ENCODE measurements at places on chromosomes 6 and 20.

GRCh38 chr6:41757271-41757670, 10.1 kb upstream of the PGC start:
- no peak for DNase-seq

DNA sequence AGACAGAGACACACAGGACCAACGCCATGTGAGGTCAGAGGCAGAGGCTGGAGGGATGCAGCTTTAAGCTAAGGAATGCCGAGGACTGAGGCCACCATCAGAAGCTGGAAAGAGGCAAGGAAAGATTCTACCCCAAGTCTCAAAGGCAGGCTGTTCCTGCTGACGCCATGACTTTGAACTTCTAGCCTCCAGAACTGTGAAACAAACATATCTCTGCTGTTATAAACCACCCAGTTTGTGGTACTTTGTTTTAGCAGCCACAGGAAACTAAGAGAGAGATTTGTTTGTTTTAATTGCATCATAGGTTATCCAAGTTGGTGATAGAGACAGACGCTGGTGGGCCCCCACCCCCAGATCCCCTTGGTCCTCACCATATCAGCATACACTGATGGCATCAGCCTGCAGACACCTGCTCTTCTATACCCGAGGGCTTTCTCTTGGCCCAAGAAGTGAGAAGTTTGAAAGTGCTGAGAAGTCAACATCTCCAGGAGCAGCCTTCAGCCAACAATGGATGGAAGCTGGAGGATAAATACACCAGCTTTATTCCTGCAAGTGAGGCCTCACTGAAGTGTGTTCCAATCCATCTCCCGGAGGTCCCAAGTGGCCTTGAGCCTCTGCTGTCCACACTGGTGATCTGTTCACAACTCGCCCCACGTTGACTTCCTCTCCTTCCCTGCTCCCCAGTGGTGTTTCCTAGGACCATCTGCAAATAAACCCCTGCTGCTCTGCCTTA, 154.7 kb downstream of the BTBD3 start:
- no peak for DNase-seq

DNA sequence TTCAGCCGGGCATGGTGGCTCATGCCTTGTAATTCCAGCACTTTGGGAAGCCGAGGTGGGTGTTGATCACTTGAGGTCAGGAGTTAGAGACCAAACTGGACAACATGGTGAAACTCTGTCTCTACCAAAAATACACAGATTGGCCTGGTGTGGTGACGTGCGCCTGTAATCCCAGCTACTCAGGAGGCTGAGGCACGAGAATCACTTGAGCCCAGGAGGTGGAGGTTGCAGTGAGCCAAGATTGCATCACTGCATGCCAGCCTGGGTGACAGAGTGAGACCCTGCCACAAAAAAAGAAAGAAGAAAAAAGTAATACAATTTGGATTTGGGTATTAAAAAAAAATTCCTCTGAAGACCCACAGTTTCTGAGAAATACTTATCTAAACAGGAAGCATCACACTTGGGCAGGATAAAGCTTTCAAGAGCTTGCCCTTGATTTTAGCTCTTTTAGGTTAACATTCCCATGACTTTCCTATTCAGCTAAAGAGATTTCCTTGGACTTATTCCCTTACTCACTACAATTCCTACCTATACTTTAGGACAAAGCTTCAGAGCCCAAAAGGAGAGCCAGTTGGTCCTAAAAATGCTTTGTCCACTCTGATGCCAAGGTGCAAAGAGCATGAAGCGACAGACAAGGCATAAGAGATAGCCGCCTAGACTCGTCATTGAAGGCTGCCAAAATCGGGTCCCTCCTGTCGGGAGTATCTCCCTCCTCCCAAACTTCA, 1.9 kb downstream of the ELOVL2 start:
- no peak for DNase-seq

DNA sequence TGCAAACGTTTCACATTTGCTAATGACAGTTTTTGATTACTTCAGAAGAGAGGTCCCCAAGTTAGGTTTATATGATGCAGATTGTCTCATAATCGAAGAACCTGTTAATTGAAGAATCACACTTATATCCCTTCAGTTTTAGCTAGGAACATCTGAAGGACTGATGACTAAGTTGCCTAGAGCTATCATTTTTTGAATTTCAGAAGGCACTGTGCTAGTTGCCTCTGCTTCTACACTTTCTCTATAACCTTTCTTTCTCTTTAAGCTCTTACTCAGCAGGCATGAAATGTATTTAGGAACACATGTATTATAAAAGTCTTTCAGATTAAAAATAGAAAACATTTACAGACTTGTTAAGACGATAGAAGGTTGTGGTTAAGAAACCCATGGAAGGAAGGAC, 14.4 kb upstream of the GJE1 start:
- DNase-seq: no peak

- DNase-seq: no peak
Observed at GRCh38 chr20:1757606-1758512, 100.3 kb upstream of the SIRPG start.

GRCh38 chr6:20747991-20748390, 213.7 kb downstream of the CDKAL1 start:
- DNase-seq: no peak

DNA sequence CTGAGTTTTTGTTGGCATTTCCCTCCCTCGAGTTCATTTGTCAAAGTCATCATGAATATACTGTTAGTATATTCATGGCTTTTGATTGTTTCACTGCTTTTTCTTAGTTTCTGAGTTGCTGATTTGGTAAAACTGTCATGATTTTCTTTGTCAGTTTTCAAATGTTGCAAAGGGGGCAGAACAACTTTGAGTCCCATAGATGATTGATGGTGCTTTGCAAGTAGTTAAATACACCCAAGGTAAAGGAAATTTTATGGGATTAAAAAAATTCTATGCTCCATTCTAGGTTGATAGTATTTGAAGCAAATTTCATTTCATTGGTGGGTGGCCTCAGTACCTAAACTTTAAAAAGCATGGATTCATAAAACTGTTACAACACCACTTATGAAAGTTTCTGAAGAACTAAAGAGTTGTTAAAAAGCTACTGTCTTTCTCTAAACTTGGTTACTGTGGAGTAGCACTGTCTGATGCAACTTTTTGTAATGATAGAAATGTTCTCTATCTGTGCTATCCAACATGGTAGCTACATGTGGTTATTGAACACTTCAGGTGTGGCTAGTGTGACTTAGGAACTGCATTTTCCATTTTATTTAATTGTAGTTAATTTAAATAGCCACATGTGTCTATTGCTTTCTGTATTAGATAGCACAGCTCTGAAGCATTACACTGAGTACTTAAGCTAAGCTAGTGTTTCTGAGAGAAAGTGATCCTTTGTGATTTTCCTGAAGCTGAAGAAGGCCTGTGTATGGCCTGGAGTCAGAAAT, 153.6 kb downstream of the ZFAND3 start:
- DNase-seq: no peak

DNA sequence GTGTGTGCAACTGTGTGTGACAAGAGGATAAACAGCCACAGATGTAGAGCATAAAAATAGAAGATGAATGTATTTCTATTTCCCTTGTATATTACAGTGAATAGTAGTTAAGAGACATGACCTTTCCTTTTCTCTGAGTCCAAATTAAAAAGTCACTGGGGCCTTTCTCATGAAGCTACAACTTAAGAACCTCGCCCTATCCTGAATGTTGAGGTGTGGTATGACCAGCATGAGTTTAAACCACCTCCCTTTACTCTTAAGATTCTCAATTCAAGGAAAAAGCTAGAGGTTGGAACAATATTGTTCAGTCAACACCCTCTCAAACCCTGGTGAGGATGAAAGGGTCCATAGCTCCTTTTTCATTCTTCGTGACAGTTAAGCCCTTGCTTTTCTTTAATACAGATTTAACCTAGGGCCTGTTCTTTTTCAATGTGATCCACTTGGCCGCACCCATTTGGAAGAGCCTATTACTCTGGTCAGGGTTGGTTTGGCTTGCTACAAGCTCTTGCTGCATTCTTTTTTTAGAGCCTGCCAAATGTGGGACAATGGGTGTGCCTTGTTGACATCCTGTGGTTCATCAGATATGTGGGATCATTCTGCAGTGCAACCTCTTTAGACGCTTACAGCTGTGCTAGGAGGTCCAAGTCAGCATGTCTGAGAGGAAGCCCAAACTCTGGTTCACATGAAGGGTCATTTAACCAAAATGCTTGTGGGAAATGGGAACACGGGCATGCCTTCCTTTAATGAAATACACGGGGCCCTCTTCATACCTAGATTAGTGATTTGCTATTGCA, 290.0 kb downstream of the HAO1 start:
- no peak for DNase-seq

DNA sequence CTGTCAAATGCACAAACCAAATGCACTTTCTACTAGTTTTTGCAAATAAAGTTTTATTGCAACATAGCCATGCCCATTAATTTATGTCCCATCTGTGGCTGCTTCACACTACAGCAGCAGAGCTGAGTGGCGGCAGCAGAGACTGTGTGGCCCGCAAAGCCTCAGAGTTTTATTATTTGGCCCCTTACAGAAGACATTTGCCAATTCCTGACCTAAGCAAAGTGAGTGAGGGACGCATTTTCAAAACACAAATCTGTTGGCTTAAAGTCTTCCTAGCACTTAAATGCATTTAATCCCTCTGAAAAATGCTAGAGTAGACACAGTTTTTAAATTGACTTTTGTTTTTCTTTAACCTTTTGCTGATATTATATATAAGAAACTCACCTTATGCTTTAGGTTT, 126.4 kb downstream of the PHACTR3 start:
- no peak for DNase-seq

DNA sequence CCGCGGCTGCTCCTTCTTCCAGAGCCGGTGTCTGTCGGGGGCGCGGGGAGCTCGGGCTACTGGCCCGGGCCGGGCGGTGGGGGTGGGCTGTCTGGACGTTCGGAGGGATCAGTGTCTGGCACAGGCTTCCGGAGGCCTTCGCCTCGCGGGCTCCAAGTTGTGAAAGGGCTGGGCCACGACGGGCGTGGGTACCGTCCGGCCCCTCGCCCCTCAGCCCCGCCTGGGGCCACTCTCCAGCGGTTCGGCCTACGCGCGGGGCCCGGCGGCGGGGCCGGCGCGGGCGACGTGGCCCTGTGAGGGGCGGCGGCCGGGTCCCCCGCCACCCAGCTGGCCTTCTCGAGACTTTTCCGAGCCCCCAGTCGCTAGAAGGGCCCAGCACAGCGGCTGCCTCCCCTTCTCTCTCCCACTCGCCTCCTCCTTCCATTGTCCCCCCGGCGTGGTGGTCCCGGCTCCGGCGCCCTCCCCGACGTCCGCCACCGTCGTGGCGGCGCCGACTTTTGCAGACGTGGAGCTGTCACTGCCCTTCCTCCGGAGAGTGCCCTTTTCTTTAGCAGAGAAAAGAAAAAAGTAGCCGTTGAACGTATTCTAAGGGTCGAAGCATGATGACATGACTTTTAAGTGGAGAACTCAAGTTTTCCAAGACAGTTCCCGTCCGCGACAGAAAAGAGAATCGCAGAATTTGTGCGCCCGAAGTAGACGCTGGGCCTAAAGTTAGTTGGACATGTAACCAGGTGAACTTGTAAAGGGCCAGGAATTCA, 571 bp downstream of the ITCH start:
- DNase-seq: no peak

DNA sequence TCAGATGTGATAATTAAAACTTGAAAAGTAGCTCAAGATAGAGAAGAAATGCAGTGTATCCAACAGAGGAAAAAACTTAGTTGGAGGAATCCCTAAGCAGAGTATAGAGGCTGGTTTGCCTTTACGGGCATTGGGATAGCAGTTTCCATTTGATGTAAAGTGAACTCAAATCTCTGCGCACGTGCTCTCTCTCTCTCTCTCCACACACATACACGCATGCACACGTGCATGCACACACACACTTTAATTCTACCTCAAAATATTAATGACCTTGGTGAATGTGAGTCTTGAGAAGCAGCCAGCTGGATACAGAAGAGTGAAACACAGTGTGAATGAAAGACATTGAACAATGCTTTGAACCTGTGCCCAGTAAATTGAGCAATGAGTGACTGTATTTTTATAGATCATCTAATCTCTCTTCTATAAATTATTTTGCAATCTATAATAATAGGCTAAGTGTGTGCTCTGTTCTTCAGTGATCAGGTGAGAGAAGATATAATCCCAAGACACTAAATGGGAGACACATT, 247.7 kb upstream of the FAM83B start:
- DNase-seq: no peak

- DNase-seq: no peak
Observed at GRCh38 chr6:117558818-117559217, 43.5 kb downstream of the GOPC start.

DNA sequence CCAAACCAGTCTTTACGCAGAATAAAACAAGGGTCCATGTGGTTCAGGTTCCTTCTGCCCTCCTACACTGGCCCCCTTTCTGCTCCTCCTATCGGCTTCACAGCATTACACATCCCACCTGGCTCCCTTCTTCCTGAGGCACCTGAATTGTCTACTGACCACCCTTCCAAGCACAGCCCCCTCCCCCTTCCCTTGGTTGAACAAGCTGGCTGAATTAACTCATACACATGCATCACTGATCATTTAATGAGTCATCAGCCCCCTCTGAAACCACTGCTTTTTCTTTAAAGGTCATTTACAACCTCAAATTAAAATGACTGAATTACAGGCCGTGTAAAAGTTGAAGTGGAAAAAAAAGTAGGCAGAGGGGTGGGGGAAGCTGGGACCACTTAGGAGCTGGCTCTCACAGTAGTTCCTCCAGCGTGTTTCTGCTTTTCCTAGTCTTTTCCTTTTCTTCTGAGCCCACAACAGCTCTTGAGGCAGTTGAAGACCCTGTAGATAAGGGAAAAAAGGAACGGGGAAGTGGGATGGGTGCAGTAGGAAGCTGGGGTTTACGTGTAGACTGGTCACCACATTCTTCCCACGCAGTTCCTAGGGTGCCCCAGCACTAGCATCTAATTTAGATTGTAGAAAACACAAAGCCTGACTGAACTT, 67.6 kb downstream of the FYN start:
- peak; percentile 78 for DNase-seq

DNA sequence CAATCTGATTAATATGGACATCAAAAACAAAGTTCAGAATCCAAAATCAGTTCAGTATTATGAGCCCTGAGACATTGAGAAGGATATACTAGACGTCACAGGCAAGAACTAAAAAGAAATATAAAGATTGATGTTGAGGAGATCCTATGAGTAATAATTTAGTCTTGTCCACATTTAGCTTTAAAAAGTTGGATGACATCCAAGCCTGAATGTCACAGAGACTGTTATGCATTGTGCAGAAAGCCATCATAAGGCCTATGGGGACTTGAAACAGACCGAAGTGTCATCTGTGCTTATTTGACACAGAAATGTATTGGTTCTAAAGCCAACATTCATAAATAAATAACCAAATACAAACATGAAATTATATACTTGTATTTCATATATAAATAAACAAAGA, 581.8 kb upstream of the MMS22L start:
- no peak for DNase-seq

Measured in GM12878 (cell line).